ENCODE measurements at places on chromosomes 16 and 17.

DNA sequence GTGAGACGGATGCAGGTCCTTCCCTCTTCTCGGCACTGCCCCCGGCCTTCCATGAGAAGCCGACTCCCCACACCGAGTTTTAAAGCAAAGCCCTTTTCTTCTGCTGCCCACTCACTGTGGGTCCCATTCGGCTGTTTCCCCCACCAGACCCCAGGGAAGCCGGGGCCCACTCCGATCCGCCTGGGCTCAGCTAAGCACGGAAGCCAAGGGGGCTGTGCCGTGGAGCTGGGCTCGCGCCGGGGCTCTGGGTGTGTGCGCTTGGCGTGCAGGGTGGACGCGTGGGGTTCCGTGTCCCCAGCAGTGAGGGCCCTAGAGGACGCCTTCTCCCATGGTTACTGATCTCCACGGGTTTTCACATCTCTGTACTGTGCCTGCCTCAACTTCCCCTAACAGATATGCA lies 68.5 kb downstream of the KLHDC4 start:
- DNase-seq, result no peak

DNA sequence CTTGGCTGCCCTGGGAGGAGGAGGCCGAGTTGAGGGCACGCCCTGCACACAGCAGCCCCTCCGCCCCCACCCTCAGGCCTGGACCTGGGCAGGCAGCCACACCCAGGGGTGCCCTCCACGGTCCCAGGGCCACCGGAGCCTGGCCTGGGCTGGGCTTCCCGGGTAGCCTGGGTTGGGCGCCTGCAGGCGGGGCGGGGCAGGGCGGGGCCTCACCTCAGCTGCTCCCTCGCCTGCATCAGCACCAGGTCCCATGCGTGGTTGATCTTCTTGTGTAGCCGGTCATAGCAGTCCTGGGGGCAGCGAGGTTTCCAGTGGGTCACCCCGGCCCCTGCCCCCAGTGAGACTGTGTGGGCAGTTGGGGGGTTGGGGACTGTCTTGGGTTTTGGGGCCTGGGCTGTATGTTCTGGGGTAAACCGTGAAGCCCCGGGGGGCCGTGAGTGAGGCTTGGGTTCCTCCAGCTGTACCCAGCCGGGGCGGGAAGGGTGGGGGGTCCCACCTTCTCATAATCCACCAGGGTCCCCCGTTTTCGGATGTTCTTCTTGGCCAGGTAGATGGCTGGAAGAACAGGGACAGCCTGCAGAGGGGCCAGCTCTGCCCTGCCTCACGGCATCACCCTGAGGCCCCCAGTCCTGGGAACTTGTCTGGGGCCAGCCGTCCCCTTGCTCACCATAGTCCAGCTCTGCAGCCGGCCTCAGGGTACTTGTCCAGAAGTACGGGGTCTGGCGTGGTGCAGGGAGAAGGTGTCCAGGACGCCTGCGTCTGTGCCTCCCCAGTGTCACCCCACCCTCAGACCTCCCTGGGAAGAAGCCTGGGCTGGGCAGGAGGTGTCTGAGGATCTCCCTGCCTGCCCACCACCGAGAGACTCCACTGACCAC lies 2.0 kb downstream of the RGS11 start:
- DNase-seq, result no peak

GRCh38 chr16:86733546-86734254 lies 155.4 kb downstream of the FOXL1 start:
- no peak for DNase-seq

DNA sequence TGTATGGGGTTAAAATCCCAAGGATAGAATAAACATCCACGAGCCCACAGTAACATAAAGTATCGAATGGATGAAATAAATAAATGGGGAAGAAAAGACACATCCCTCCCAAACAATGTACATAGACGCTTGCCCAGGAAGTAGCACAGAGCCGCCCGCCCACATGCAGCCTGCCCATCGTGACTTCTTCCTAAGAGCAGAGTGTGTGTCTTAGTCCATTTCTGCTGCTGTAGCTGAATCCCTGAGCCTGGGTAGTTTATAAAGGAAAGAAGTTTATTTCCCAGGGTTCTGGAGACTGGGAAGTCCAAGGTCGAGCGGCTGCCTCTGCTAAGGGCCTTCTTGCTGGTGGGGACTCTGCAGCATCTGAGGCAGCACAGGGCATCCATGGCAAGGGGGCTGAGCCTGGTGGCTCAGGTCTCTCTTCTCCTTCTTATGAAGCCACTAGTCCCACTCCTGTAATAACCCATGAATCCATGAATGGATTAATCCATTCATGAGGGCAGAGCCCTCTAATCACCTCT lies 39.4 kb upstream of the ZNF469 start:
- DNase-seq, result no peak

DNA sequence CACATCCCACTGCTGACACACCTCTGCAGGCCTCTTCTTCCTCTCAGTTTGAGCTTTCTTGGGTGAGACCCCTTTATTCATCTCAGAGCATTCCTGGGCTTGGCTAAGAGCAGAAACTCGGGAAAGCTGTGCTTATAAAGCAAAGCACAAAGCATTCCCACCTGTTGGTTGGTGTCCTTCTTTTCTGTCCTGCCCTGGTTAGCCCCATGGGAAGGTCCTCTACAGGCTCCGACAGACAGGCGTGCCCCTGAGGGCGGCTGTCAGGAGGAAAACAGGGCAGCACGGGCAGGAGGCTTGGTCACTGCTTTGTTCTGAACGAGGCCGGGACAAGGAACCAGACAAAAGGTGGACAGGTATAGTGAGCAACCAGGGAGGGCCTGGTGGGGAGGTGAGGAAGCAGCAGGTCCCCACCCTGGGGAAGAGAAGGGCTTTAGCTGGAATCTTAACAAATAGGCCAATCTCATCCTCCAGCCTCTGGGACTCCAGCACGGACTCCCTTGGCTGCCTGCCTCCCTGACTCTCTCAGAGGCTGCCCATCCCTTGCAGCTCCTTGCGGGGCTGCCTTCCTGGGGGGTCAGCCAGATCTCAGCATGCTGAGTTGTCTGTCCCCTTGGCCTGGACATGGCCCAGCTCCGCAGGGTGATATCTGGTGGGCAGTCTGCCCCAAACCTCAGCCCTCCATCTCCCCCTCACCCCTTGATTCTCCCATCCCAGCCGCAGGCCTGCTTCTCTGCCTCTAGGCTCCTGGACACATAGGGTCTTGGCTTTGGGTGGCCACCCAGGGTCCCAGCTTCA lies 1.7 kb downstream of the MEOX1 start:
- DNase-seq, result no peak

GRCh38 chr16:57167953-57168352 lies 17.9 kb downstream of the PSME3IP1 start:
- DNase-seq, result no peak

DNA sequence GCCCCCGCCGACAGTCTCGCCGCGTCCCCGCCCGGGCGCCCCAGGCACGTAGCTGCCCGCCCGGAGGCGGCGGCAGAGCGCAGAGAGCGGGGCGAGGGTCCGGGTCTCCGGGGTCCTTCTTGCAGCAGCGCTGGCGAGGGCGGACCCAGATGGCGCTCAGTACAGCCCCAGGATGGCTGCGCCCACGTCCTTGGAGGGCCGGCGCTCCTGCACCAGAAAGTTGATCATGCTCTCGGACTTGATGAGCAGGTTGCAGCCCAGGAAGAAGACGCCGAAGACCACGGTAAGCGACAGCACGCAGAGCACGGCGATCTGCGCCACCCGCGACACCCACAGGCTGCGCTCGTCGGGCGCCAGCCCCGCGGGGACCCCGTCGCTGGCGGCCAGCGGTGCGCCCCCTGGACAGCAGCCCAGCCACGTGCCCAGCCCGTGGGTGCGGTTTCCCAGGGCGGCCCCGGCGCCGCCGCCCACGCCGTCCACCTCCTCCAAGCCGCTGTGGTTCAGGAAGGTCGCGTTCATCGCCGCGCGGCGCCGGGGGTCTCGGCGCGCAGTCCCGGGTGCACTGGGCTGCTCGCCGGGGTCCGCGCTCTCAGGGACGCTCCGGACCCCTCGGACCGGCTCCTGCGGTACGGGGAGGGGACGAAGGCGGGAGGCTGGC lies 435 bp downstream of the RPRML start:
- DNase-seq, result no peak

GRCh38 chr16:85156440-85156839 lies 44.2 kb upstream of the CIBAR2 start:
- DNase-seq, result no peak
